ENCODE measurements at places on chromosomes 4 and X.

GRCh38 chr4:102339018-102339417 lies 6.3 kb downstream of the SLC39A8 start:
- no peak for DNase-seq

- DNase-seq, result no peak
Measured at GRCh38 chrX:46831765-46832327, 5.0 kb upstream of the RP2 start.

DNA sequence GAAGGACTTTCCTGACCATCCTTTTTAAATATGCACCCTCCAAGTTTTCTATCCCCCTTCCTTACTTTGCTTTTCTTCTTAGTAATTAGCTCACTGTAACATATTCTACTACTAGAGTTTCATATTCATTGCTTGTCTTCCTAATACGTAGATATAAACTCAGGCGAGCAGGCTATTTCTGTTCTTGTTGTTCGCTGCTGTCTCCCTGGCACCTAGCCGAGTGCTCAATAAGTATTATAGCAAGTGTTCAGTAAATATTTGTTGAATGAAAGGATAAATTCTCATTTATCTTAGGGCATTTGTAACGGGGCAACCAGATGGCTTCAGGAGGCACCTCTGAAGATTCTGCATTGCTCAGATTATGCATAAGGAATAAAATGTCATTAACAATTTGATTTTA lies 6.8 kb upstream of the RHOH start:
- DNase-seq, result no peak

- no peak for DNase-seq
Measured at GRCh38 chr4:40621592-40622512, 7.8 kb downstream of the RBM47 start.

GRCh38 chr4:140609548-140610425 lies 41.0 kb upstream of the UCP1 start:
- no peak for DNase-seq

GRCh38 chr4:24582235-24582832 lies 2.0 kb downstream of the DHX15 start:
- DNase-seq, result no peak

- DNase-seq, result no peak
Measured at GRCh38 chr4:123866796-123867195, 470.2 kb downstream of the SPRY1 start.

- DNase-seq, result no peak
Measured at GRCh38 chr4:4470208-4470607, 71.6 kb downstream of the STX18 start.
